ENCODE measurements at places on chromosomes 1 and 21.

DNA sequence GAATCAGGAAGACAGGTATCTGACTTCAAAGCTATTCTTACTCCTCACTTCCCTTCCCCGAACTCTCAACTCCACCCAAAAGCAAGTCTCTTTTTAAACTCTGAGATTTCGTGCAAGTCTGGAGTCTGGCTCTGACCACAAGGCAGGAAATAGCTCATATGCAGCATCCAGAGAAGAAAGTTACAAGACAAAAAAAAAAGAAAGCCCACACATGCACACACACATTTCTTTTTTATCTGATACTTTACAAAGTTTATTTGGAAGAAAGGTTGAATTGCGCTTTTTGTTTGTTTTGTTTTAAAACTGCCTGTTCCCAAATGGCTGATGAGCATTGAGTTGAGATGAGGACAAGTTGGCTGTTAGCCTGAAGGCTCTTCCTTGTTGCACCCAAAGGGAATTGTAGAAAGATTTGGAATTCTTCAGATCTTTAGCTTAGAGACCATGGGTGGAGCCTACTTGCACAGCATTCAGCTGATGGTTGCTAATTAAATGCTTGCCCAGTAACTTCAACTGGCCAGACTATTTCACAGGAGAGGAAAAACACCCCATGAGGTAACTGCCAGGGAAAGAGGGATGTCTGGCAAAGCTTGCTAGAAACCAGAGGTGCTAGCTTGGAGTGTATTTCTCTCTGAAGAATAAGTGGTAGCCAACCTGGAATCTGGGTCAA, 490.3 kb downstream of the TTLL7 start:
- peak; percentile 11 for DNase-seq

GRCh38 chr1:173489149-173489600, 12.0 kb downstream of the PRDX6 start:
- DNase-seq = peak; percentile 51

GRCh38 chr21:42980312-42981213, 6.2 kb downstream of the PKNOX1 start:
- DNase-seq = no peak

DNA sequence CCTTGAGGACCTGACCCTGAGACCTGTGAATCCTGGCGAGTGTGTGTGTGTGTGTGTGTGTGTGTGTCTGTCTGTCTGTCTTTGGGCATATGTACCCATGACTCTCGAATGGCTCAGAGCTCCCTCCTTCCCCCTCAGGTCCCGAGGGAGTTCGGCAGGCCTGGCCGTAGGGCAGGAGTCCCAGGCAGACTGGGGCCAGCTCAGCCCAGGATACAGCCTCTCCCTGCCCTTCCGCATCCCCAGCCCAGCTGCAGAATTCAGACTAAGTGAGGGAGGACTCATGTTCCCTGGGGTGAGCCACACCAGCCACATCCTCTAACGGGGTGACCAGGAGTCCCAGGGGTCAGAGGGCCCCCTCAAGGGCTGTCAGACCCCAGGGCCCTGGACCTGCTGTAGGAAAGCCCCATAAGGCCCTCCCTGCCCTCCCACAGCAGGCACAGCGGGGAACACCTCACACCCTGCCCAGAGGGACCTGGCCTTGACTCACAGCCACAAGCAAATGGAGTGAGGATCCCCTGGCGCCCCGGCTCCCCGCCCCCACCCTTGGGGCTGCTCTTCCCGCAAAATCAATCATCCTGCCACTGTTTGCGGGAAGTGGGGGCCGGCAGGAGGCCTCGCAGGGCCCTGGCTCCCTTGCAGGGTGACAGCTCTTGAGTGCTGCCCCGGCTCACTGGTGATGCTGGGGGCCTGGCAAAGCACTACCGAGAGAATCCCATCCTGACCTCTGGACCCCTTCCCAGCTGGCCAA, 101.7 kb upstream of the CASZ1 start:
- DNase-seq = no peak

DNA sequence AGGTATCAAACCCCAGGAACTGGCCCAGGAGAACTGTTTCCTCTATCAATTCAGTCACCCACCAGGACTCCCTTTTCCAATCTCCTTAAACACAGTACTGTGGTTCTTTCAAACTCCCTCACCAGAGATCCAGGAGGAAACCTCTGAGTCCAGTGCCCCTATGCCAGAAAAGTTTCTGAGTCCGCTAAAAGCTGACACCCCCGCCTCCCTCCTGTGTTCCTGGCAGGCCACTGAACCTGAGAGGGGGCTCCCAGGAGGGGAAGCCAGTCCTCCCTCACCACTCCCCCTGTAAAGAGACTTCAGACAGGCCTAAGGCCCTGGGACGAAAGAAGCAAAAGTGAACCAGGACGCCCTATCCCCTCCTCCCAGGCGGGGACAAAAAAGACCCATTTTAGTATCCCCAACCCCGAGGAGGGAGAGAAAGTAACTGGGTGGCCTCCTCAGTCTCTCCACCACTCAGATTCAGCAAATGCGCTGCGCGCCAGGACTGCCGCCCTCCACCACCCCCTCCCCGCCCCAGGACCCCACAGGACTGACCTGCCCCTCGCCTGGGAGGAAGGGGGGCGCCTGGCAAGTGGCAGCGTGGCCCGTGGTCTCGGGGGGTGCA, 624 bp downstream of the SLC41A1 start:
- DNase-seq = peak; percentile 56
